ENCODE measurements at places on chromosomes 11 and 22.

DNA sequence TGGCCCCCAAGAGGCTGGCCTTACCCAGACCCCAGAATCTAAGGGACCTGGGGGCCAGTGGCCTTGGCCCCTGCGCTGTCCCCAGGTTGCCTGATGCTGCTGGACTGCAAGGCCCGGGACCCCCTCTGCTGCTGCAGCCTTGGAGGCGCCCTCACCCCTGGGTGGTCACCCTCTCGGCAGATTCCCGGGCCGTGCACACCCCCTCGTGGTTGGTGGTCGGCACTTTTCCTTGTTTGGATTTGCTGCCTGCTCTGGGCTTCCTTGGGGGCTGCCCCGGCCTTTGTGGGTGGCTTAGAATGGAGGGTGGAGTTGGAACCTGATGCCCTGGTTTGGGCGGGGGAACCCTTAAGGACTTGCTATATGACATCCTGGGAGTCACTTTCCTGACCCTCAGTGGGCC lies 5.3 kb downstream of the RIN1 start:
- DNase-seq, result peak; percentile 45

DNA sequence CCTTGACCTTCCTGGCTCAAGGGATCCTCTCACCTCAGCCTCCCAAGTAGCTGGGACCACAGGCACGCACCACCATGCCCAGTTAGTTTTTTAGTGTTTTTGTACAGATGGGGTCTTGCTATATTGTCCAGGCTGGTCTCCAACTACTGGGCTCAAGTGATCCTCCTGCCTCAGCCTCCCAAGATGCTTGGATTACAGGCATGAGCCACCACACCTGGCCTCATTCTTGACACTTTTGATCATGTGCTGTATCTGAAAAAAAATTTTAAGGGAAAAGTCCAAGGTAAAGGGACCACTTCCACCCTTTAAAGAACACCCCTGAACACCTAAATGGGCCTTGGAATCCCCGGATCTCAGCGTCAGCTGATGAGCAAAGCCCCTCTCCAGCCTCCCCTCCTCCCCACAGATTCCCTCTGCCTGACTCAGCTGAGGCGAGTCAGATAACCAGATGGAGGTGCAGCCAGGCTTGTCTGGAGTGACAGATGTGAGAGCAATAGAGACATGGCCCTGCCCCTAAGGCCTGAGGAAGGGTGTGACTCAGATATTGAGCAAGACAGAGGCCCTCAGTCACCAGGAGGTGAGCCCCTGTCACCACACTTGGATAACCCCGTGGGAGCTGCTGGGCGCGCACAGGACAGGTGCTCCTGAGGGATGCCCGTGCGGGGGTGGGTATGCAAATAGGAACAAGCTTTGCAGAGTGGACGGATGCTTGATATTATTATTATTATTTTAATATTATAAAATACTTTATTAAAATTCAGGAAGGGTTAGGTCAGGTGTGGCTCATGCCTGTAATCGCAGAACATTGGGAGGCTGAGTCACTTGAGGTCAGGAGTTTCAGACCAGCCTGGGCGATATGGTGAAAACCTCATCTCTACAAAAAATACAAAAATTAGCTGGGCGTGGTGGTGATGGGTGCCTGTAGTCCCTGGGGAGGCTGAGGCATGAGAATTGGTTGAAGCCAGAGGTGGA lies 5.0 kb upstream of the CCDC88B start:
- no peak for DNase-seq

- no peak for DNase-seq
These were observed 9.4 kb upstream of the PATL1 start for GRCh38 chr11:59678118-59678812.

- DNase-seq, result no peak
These were observed 19.9 kb upstream of the SYT13 start for GRCh38 chr11:45305874-45306623.

GRCh38 chr22:37913233-37913721 lies 7.2 kb downstream of the MICALL1 start:
- no peak for DNase-seq

GRCh38 chr11:102551169-102551781 lies 20.7 kb upstream of the MMP7 start:
- DNase-seq, result no peak

GRCh38 chr11:61679893-61680621 lies at the start of gene DAGLA:
Gene DAGLA (plus strand): TSS chr11:61680391. CDS start chr11:61720156, 39,765 bp downstream.
- DNase-seq, result peak; percentile 88

DNA sequence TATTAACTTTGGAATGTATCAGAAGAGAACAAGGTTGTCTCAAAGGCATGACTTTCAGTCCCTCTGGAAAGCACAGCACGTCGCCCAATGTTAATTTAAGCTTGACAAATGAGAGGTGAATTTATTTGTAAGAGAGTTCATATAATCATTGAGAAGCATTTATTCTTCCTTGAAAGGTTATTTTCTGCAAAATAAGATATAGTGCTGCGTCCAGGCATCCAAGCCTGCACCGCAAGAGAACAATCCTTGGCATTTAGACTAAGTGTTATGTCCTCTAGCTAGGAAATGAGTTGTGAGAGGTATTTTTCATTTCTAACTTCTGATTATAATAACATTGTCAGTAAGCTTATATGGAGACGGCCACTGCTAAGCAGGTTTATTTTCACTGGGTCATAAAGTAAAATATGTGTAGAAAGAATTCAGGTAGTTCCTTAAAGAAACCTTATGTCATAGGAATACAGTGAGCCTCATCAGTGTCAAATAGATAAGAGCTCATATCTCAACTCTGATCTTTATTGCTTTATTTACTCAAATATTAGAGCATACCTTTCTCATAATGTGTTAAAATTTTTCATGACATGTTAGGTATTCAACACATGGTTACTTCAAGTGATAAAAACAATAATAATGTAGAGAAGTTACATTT lies 182.0 kb downstream of the LUZP2 start:
- DNase-seq, result no peak

- DNase-seq, result no peak
These were observed 1.1 kb upstream of the RPLP2 start for GRCh38 chr11:808427-809286.

GRCh38 chr11:132035228-132035627 lies 664.8 kb downstream of the NTM start:
- no peak for DNase-seq

DNA sequence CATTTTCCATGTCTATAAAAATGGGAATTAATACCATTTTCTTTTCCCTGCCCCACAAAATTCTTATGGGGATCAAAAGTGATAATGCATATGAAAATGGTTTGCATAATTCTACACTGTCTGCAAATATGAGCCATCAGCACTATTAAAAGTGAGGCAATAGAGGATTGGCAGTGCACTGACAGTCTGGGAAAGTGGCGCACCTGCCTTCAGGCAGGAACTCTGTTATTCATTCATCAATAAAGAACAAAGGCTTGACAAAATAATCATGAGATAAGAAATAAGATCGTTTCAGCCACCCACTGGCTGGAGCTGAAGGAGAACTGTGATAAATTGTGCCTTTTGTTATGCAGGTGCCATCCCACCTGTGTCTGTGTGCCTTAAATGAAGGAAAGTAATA lies 49.5 kb downstream of the ARFGAP2 start:
- DNase-seq, result no peak

- no peak for DNase-seq
These were observed 53.9 kb upstream of the RCE1 start for GRCh38 chr11:66789097-66789890.

- DNase-seq, result no peak
These were observed 73.4 kb downstream of the MED15 start for GRCh38 chr22:20580611-20581502.

GRCh38 chr11:66222358-66223149 lies 45.9 kb upstream of the RAB1B start:
- peak; percentile 87 for DNase-seq

DNA sequence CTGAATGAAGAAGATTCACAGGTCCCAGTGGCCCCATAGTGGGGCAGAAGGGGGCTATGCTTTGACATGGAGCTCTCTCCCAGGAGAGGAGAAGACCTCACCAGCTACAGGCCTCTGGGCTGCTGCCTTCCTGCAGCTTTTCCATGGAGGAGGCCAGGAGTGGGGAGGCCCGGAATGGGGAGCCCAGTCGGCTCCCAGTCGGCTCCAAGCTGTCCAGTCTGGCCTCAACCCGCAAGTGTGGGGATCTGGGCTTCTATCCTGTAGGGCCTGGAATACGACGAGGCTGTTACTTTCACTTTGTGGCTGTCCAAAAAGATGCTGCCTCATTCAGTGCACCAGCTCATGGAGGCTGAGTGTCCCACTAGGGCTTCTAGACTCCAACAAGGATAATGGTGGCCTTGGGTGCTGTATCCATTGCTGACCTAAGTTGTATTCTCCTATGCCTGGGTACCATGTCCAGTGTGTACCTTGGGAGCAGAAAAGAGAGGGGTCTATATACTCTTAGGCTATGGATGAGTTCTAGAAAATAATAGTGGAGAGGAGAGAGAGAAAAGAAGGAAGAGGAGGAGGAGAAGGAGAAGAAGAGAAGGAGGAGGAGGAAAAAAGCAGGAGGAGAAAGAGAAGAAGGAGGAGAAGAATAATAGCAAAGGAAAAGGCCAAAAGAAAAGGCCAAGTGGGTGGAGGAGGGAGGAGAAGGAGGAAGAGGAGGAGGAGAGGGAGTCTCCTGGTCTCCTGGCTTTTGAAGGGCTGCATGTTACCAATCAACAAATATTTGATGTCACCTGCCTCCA lies 1.1 kb downstream of the MYO18B start:
- DNase-seq, result no peak

- DNase-seq, result no peak
These were observed 138.9 kb upstream of the MTNR1B start for GRCh38 chr11:92830377-92831155.

- DNase-seq, result peak; percentile 65
These were observed 2.1 kb upstream of the CPT1A start for GRCh38 chr11:68843703-68844312.

DNA sequence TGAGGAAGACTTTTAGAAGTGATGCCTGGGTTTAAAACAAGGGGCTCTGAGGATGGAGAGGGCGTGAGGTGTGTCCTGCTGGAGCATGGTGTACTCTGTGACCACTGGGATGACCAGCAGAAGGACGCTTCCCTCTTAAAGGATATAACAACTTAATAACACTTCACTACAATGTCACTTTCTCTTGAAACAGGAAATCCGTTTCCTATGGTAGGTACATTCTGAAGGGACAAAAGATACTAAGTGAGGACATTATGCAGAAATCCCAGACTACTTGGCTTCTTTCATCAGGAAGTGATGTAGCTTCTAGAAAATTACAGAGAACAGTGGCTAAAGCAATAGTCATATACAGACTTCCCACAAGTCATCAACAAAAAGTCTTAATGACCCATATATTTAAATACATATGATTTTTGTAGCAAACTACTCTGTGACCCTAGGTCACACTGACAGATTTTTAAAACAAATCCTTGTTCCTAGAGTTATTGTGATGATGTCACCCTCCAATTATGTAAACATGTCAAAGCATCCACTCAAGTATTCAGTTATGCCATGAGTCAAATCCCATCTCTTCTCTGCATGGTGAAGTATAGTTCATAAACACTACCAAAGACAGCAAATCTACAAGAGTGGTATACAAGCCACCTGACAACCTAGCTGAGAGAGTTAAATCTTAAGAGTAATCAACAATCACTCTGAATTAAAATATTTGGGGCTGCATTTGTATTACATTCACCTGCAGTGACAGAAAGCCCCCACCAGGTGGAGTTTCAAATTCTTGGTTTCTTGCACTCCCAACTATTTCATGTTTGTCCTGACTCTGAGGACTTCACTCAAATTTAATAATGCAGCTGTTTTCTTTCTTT lies 32.8 kb downstream of the PITPNB start:
- DNase-seq, result no peak
